NCI-H460 (cell line): ENCODE measurements at places on chromosomes 2 and 18. TPM values are rescaled to one million over a fixed set of nuclear protein-coding genes. Genes with fewer than 3 reads are reported as not detected.

The GREB1 gene
- total RNA-seq = 1.8 and 2.4 TPM in 2 replicates

The EGR4 gene
- total RNA-seq = not detected in 2 replicates

The LAMA1 gene
- 222 and 233 TPM in 2 replicates for total RNA-seq

The ALPG gene
- not detected in 2 replicates for total RNA-seq

The SCTR gene
- total RNA-seq = not detected in 2 replicates

The RAB1A gene
- total RNA-seq = 139 and 160 TPM in 2 replicates

The HOXD11 gene
- total RNA-seq = not detected in 2 replicates

DNA sequence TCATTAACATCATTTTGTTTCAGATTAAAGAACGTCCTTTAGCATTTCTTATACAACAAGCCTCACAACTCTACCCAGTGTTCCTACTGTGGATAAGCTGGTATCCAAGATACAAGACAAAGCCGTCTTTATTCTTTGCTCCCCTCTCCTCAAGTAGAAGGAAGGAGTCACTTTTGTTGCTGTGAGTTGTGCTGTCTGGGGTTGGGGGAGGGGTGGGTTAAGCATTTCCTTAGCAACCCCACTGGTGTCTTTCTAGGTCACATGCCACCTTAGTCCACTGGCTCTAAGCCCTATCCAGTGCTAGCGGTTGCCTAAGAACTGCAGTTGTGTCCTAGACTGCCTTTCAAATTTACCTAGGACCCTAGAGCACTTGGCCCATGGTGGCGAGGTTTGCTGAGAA lies 155.6 kb upstream of the PIEZO2 start:
- DNase-seq = no peak

The CPO gene
- not detected in 2 replicates for total RNA-seq

- DNase-seq = peak; percentile 9
Observed at GRCh38 chr2:212595036-212595654, 56.5 kb upstream of the ERBB4 start.

- no peak for DNase-seq
Observed at GRCh38 chr2:95320986-95321767, 24.0 kb downstream of the KCNIP3 start.

The SIX2 gene
- 0.15 TPM in 1 of 2 replicates, not detected in the other for total RNA-seq

GRCh38 chr2:55490554-55490953 lies 29.0 kb upstream of the CFAP36 start:
- peak; percentile 21 for DNase-seq

The NDUFS1 gene
- total RNA-seq = 194 and 203 TPM in 2 replicates

The TRPM8 gene
- not detected in 2 replicates for total RNA-seq

The PROM2 gene
- total RNA-seq = 0.06 and 0.15 TPM in 2 replicates

- DNase-seq = no peak
Observed at GRCh38 chr2:151853070-151853758, 25.0 kb upstream of the ARL5A start.

- DNase-seq = no peak
Observed at GRCh38 chr2:26687328-26687727, 5.2 kb upstream of the KCNK3 start.

DNA sequence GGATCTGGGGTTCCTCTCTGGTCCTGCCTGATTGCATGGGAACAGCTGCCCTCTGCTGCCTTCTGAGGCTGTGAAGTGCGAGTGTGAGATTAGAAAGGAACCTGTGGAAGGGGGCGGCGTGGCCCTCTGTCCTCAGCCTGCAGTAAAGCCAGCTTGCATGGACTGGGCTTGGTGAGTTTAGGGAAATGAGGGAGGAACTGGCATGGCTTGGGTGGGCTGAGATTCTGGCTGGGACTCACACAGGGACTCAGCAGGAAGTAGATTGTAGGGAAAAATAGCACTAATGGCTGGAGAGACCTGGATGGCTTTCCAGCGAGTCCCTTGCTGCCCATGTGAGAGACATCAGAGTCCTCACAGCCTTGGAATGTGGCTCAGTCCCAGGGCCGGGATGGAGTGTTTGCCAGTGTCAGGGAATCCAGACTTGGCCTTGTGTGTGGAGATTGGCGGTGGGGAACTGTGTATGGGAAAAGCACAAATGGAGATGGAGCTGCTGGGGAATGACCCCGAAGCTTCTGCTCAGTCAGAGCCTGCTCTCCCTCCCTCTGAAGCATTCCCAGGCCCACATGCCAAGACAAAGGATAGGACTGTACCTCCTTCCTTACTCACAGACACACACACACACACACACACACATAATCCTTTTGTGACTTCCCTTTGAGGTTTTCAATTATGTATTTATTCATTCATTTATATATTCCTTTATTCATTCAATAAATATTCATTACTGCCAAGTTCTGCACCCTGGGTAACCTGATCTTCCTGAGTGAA lies 115.4 kb downstream of the ACAA2 start:
- DNase-seq = no peak

- DNase-seq = no peak
Observed at GRCh38 chr2:95018861-95019550, 6.5 kb upstream of the MAL start.

GRCh38 chr18:59861009-59861408 lies 38.8 kb upstream of the PMAIP1 start:
- DNase-seq = no peak

- DNase-seq = peak; percentile 22
Observed at GRCh38 chr18:37565977-37566478, 430 bp upstream of the CELF4 start.

- no peak for DNase-seq
Observed at GRCh38 chr2:212815453-212815852, 276.9 kb upstream of the ERBB4 start.

DNA sequence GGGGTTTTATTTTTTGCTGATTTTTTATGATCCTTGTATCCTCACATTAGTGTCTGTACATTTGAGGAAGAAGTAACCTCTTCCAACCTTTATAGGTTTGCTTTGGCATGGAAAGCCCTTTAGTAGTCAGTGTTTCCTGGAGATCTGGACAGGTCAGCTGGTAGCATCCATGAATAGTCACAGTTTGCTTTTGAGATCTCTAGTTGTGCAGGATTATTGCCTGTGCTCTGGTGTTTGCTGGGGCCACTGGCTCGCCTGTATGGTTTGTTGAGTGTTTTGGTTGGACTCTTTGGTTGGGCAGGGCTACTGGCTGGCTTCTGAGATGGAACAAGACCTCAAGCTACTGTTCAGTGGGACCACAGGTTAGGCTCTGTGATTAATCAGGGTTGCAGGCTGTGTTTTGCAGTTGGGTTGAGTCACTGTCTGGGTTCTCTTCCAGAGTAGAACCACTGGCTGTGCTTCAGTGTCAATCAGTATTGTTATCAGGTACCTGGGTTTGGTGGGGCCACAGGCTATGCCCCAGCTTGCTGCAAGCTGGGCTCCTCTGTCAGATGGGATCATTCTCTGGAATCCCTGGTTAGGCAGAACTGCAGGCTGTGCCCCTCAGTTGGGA lies 20.0 kb downstream of the SP140L start:
- DNase-seq = no peak

DNA sequence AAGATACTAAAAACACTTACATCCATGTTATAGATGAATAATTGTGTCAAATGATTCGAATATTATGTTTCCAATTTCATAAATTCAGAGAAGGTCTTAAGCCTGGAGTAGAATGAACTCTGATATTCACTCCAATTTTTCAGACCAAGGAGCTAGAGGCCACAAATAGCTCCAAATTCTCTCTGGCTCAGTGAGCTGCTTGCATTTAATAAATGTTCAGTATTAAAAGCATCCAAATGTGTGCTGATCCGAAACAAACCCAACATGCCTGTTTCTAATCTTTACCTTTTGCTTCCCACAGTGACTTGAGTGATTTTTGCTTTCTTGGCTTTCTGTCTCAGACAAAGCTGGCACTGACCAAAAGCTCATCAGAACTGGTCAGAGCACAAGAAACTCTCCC lies 291.4 kb downstream of the CCDC85A start:
- DNase-seq = no peak

The PCARE gene
- total RNA-seq = not detected in 2 replicates

DNA sequence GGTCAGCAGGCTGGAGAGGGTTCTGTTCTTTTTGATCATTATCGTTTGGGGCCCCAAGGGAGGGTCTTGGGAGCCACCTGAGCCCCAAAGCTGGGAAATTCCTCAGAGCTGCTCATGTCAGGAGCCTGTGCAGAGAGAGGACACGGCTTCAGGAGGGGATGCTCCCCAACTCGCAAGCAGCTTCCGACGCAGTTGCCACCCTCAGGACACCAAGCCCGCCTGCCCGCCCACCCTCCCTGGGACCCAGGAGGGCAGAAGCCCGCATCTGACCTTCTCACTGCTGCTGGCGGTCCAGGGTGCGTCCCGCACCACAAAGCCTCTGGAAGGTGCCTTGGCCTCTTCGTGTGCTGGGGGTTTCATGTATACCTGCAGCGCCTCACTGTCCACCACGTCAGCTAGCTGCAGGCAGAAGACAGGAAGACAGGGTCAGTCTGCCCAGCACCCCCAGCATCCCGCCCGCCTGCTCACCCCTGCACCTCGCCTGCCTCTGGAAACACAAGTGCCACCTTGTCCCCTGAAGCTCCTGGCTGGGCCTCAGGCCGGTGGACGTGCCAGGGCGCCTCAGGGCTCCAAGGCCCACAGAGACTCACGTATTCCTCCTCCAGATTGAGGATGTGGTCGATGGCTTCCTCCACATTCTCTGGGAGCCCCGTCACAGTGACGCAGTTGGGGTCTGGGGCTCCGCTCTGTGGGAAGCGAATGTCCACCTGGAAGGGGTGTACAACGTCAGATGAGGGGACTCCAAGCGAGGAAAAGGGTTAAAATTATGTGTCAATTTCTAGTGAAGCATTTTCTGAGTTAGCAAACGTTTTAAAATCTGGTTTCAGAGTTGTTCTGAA lies 41.3 kb downstream of the ANO7 start:
- DNase-seq = no peak

The FOXD4L1 gene
- 0.25 TPM in 1 of 2 replicates, not detected in the other for total RNA-seq

The TP53I3 gene
- 20.2 and 21.4 TPM in 2 replicates for total RNA-seq

- no peak for DNase-seq
Observed at GRCh38 chr2:99748344-99748743, 258.5 kb upstream of the REV1 start.

DNA sequence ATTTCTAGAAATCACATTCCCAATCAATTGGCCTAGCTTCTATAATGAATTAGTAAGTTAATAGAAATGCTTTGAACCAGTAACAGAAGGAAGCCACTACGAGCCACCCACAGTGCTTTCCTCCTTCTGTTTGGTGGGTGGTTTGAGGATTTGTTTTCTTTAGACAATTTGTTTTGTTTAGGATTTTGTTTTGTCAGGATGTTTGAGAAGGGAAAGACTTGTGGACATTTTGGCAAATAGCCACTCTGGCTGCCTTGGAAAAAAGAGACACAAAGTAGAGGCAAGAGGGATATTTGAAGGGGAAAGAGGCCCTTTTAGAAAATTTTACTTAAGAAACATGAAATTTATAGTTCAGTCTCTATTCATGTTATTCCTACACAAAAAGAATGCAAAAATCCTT lies 47.7 kb downstream of the TANK start:
- no peak for DNase-seq

GRCh38 chr2:26692279-26692896 lies at the start of gene KCNK3:
TSS of gene KCNK3 (plus strand) at chr2:26692722. CDS start at chr2:26692876, 154 bp downstream.
- DNase-seq = peak; percentile 41

The PFN4 gene
- 0.77 and 1.6 TPM in 2 replicates for total RNA-seq
